Body of pancreas (tissue), 4 donors: ENCODE measurements at places on chromosomes 7 and 10. TPM values are rescaled to one million over a fixed set of nuclear protein-coding genes. Genes with fewer than 3 reads are reported as not detected.

Gene FAM25A
- not detected for total RNA-seq

Gene ZNF425
- total RNA-seq: 0.33 TPM

DNA sequence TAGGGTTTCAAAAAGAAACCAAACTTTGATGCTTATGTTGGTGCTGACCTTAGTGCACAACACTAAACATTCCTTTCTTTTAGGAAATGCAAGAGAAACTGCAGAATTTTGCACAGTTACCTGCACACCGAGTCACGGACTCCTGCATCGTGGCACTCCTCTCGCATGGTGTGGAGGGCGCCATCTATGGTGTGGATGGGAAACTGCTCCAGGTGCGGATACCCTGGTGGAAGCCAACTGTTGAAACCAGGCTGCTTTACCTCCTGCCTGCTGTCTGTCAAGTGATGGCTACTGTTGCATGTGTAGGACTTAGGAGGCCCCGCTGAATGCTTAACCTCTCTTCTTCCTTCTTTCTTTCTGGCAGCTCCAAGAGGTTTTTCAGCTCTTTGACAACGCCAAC is 11.7 kb downstream of the CASP2 start:
- peaks cover 32% of the 10 kb centered on the region for H3K36me3 ChIP-seq
- no peak overlapping the region for H3K4me3 ChIP-seq
- no peaks in the 10 kb centered on the region for H3K27me3 ChIP-seq
- no peak overlapping the region for H3K27ac ChIP-seq
- no peaks in the 10 kb centered on the region for H3K4me1 ChIP-seq

- H3K4me1 ChIP-seq: no peaks in the 10 kb centered on the region
- no peaks in the 10 kb centered on the region for H3K36me3 ChIP-seq
- H3K27ac ChIP-seq: no peak overlapping the region
- no peaks in the 10 kb centered on the region for H3K27me3 ChIP-seq
- no peak overlapping the region for H3K4me3 ChIP-seq
Measured at GRCh38 chr7:43083106-43083505, 29.3 kb upstream of the HECW1 start.

- H3K27ac ChIP-seq: no peak overlapping the region
- no peak for DNase-seq
- H3K4me3 ChIP-seq: no peak overlapping the region
- H3K36me3 ChIP-seq: no peaks in the 10 kb centered on the region
Measured at GRCh38 chr7:43298617-43299016, 186.2 kb downstream of the HECW1 start.

Gene KIAA1549
- 6.0 TPM for total RNA-seq

DNA sequence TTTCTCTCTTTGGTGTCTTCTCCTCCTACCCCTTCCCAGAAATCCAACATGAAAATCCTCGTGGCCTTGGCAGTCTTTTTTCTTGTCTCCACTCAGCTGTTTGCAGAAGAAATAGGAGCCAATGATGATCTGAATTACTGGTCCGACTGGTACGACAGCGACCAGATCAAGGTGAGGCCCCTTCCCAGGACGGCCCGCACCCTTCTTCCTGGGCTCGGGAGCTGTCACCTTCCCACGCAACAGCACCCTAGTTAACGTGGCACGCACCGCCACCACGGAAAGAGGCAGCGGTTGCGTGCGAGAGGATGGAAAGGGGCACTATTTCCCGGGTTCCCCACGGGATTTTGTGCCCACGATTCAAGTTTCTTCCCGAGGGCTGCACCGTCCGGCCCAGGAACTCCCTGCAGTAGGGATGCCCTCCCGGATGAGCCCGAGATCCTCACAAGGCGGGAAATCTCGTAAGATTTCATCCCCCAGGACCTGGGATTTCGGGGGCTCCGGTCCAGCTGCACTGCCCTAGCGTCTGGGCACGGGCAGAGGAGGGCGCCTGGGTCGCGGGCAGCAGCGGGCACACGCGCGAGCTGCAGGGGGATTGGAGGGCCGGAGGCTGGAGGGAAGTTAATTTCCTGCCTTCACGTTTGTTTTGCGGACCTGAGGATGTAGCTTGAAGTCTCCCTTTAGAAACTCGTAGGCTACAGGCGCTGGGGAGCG is 834 bp downstream of the TAC1 start:
- H3K4me3 ChIP-seq: no peak overlapping the region
- peaks cover 22% of the 10 kb centered on the region for H3K4me1 ChIP-seq
- peaks cover 19% of the 10 kb centered on the region for H3K27me3 ChIP-seq
- no peak for DNase-seq

DNA sequence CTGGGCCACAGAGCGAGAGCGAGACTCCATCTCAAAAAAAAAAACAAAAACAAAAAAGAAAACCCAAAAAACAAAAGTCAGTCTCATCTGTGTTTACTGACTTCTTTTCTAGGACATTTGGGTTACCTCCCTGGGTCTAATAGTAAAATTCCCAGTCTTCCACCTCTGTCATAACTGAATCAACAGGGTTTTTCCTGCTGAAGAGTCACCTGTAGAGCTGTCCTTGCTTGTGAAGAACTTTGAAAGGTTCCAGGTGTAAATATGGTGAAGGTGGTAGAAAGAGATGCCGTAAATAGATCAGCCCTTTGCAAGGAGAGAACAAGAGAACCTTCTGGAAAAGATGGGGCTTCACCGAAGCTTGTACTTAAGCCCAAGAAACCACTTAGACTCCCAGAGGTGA is 112.7 kb upstream of the BTBD16 start:
- H3K4me3 ChIP-seq: no peak overlapping the region
- no peaks in the 10 kb centered on the region for H3K36me3 ChIP-seq
- DNase-seq: no peak
- H3K27ac ChIP-seq: no peak overlapping the region

DNA sequence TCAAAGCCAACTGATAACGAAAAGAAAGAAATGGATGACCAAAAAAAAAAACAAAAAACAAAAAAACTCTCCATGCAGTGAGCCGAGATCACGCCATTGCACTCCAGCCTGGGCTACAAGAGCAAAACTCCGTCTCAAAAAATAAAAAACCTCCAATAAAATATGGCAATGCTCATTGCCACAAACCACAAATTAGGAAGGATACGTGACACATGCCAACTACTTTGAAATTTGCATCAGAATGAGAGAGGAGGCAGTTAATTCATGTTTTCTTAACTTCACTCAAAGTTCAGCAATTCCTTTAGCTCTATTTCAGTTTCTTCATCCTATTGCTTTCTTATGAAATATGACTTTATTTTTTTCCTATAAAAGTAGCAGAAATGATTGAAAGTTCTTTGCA is 398.1 kb upstream of the C7orf33 start:
- DNase-seq: no peak
- H3K4me3 ChIP-seq: no peak overlapping the region
- peaks cover 6% of the 10 kb centered on the region for H3K4me1 ChIP-seq
- no peaks in the 10 kb centered on the region for H3K36me3 ChIP-seq
- no peak overlapping the region for H3K27ac ChIP-seq

GRCh38 chr10:19184891-19185290 is 136.3 kb downstream of the MALRD1 start:
- no peak overlapping the region for H3K4me3 ChIP-seq

DNA sequence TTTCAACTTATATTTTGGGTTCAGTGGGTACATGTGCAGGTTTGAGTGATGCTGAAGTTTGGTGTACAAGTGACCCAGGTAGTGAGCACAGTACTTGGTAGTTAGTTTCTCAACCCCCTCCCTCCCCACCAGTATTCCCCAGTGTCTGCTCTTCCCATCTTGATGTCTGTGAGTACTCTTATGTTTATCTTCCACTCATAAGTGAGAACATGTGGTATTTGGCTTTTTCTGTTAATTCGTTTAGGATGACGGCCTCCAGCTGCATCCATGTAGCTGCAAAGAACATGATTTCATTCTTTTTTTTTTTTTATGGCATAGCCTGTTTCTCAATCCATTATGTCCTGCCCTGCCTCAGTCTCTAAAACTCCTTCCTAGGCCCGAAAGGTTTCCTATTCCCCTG is 222.1 kb downstream of the WDR37 start:
- no peak overlapping the region for H3K27ac ChIP-seq
- DNase-seq: no peak
- H3K36me3 ChIP-seq: no peaks in the 10 kb centered on the region
- H3K27me3 ChIP-seq: no peaks in the 10 kb centered on the region
- H3K4me3 ChIP-seq: no peak overlapping the region

- no peaks in the 10 kb centered on the region for H3K27me3 ChIP-seq
- no peaks in the 10 kb centered on the region for H3K4me1 ChIP-seq
- no peak for DNase-seq
- H3K36me3 ChIP-seq: no peaks in the 10 kb centered on the region
- H3K4me3 ChIP-seq: no peak overlapping the region
- no peak overlapping the region for H3K27ac ChIP-seq
Measured at GRCh38 chr7:63039882-63040281, 958.8 kb upstream of the ZNF722 start.

- H3K27ac ChIP-seq: no peak overlapping the region
- H3K4me1 ChIP-seq: no peaks in the 10 kb centered on the region
- H3K4me3 ChIP-seq: no peak overlapping the region
- no peaks in the 10 kb centered on the region for H3K27me3 ChIP-seq
Measured at GRCh38 chr10:12188656-12189055, 7.0 kb downstream of the NUDT5 start.

- no peaks in the 10 kb centered on the region for H3K27me3 ChIP-seq
- H3K27ac ChIP-seq: peak overlapping the region; percentile 17
- DNase-seq: no peak
- H3K36me3 ChIP-seq: no peaks in the 10 kb centered on the region
- H3K4me1 ChIP-seq: no peaks in the 10 kb centered on the region
- H3K4me3 ChIP-seq: no peak overlapping the region
Measured at GRCh38 chr10:98246911-98247805, 20.8 kb downstream of the LOXL4 start.

DNA sequence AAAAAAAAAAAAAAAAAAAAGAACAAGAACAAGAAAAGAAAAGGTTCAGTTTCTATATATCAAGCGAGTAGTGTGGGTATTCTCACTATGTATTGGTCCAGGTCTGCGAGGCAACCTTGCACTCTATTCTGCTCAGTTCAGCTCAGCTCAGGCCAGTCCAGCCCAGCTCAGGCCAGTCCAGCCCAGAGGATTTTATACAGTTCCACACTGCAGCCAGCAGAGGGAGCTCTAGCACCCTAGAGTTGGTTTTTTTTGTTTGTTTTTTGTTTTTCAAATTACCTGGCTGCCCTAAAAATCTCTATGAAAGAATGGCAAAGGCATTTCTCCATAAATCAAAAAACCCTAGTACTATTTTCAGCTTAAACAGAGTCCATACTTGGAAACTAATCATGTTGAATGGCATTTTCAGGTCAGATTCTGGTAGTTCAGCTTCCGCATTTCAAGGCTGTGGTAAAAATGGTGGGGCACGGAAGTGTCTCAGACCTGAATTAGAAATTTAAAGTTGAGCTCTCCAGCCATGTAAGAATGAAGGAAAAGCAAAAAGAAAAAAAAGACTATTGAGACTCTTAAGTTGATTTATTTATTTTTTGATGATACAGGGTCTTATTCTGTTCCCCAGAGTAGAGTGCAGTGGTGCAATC is 55.2 kb upstream of the GSDME start:
- peak; percentile 69 for DNase-seq
- no peak overlapping the region for H3K27ac ChIP-seq
- H3K27me3 ChIP-seq: no peaks in the 10 kb centered on the region
- no peaks in the 10 kb centered on the region for H3K4me1 ChIP-seq
- no peak overlapping the region for H3K4me3 ChIP-seq

Gene SYT15
- 6.3 TPM for total RNA-seq

Gene IFIT1
- total RNA-seq: 1.3 TPM

- peaks cover 8% of the 10 kb centered on the region for H3K4me1 ChIP-seq
- no peaks in the 10 kb centered on the region for H3K36me3 ChIP-seq
- peak within 1 kb of the TSS; percentile 19 for H3K4me3 ChIP-seq
- DNase-seq: peak; percentile 17
- no peaks in the 10 kb centered on the region for H3K27me3 ChIP-seq
Measured at GRCh38 chr10:24952143-24952706, at the start of gene PRTFDC1. Gene PRTFDC1, minus strand, starts transcription at chr10:24952606. Its CDS starts 31 bp downstream, at chr10:24952575.

Gene AGMO
- total RNA-seq: not detected

DNA sequence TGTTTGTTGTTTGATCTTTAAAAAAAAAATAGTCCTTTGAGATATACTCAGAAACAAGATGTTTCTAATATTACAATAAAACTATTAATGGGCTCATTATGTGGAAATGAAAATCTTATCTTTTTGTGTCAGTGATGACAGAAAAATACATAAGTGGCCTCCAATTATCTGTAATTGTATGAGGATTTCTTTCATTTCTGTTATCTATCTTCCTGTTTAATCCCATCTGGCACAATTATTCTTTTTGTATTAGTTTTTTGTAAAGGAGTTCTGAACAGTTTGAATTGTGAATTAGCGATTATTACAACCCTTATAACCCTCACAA is 270.8 kb downstream of the BBS9 start:
- H3K36me3 ChIP-seq: no peaks in the 10 kb centered on the region
- DNase-seq: no peak
- H3K4me3 ChIP-seq: no peak overlapping the region
- no peaks in the 10 kb centered on the region for H3K4me1 ChIP-seq
- no peak overlapping the region for H3K27ac ChIP-seq

Gene AKR1C8
- not detected for total RNA-seq

DNA sequence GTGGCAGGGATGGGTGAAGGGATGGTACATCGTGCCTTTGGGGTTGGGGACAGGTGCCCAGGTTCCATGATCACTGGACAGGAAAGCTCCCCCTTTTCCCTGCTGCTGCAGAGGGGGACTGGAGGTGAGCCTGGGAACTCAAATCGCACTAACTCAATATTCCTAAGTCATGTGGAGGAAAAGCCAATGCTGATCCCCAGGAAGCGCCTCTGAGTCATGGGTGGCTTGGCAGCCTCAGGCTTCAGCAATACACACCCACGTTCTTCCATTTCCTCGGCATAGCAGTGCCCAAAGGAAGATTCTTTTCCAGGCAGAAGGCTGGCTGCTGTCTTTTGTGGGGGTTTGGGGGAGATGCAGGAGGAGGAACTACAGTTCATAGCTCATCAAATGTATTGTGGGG is 165.8 kb downstream of the CCDC3 start:
- H3K4me3 ChIP-seq: no peak overlapping the region
- no peak overlapping the region for H3K27ac ChIP-seq
- no peak for DNase-seq
- H3K4me1 ChIP-seq: peaks cover 4% of the 10 kb centered on the region
- no peaks in the 10 kb centered on the region for H3K36me3 ChIP-seq

GRCh38 chr10:72689660-72690059 is 2.3 kb upstream of the MCU start:
- H3K4me3 ChIP-seq: no peak overlapping the region
- DNase-seq: no peak
- H3K27ac ChIP-seq: no peak overlapping the region
- H3K27me3 ChIP-seq: no peaks in the 10 kb centered on the region
- H3K36me3 ChIP-seq: no peaks in the 10 kb centered on the region
